ENCODE measurements at places on chromosomes 7 and 10.

- DNase-seq = no peak
These were observed 827.7 kb downstream of the TNS3 start for GRCh38 chr7:46754140-46754720.

GRCh38 chr10:130013335-130014262 is 49.5 kb upstream of the EBF3 start:
- no peak for DNase-seq

- no peak for DNase-seq
These were observed 687.3 kb upstream of the CELF2 start for GRCh38 chr10:10330418-10330817.

GRCh38 chr7:107972941-107973376 is 30.0 kb downstream of the LAMB1 start:
- no peak for DNase-seq

DNA sequence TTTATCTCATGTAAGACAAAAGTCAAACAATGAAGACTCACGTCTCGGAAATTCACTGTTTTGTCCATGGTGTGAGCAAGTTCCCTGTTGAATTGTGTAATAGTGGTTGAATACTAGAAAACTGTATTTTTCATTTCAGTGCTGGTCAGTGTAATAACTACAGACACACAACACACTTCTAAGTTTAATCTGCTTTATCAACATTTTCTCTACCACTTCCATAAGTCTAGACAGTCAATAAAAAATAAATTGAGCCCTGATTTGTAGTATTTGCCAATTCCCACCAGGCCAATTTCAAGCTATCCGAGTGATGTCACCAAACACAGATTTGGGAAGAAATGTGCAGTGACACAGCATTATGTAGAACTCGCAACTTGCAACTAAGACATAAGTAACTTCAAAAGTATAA is 81.9 kb downstream of the GPR141 start:
- no peak for DNase-seq

GRCh38 chr10:129972966-129973673 is 9.0 kb upstream of the EBF3 start:
- no peak for DNase-seq

DNA sequence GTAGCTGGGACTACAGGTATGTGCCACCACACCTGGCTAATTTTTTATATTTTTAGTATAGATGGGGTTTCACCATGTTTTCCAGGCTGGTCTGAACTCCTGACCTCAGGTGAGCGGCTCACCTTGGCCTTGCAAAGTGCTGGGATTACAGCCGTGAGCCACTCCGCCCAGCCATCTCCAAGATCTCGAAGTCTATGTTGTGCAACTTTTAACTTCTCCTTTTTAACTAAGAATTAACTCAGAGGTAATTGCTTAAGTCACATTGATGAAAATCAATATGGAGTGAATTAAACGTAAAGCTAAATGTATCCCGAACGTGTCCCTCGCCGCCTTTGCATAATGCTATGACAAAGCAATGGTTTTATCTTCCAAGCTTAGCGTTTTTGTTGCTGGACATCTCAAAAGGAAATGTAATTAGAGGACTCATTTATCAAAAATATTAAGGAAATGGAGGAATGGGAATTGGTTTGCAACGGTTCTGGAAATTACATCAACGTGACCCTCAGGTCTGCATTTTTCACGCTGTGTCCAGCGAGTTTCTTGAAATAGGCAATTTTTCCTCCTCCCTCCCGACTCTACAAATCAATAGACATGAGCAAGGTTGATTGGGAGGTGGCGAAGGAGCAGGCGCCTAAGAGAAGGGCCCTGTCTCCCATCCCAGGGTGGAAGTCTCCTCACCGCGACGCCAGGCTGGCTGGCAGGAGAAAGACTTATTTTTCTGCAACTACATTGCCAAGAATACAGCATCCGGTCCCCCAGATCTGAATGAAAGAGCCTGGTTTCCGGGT is 89.8 kb downstream of the TMEM130 start:
- DNase-seq = no peak

DNA sequence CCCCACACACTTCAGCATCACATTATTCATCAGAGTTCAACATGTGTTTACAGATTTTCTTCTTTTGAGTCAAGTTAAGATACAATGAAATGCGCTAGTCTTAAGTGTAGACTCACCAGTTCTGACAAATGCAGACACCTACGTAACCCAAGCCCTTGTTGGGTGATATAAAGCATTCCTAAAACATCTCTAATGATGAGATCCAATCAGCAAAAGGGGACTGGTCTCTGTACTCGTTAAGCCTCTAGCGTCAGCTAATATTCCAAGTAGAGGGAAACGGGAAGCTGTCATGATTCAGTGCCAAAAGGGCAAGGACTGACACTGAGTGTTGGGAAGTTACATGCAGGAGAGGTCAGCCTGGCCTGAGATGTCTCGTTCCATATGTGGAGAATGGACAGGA is 38.7 kb upstream of the TRIL start:
- no peak for DNase-seq

GRCh38 chr10:102678842-102679289 is 34.6 kb downstream of the TRIM8 start:
- peak; percentile 93 for DNase-seq

- no peak for DNase-seq
These were observed 162.9 kb downstream of the EGFR start for GRCh38 chr7:55181762-55182161.

DNA sequence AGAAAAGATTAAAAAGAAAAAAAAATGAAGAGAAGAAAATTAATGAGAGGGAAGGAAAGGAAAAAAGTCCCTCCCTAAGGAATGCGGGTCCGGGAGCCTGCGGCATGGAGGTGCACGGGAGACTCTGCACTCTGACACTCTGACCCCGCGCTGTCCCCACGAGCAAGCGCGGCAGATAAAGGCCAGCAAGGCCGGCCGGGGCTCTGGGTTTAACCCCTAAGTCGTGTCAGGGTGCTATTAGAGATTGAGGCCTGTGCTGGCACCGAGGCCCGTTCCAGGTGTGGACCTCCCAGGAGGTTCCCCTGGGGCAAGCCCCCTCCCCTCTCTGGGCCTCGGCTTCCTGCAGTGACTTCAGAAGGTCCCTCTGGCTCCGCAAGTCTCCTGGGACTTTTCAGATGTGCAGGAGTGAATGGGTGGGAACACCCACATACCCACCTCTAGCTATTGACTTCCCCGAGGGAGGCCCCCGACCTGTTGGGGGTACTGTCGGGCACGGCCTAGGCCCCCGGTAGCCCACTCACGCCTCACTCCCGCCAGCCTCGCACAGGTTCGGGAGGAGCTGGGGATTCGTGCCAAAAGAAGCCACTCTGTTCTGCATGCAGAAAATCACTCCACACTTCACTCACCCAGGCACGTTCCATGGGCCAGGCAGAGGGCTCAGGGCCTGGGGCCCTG is 164.1 kb downstream of the TCERG1L start:
- no peak for DNase-seq

- peak; percentile 55 for DNase-seq
These were observed 192.3 kb downstream of the EMX2 start for GRCh38 chr10:117734731-117735405.

DNA sequence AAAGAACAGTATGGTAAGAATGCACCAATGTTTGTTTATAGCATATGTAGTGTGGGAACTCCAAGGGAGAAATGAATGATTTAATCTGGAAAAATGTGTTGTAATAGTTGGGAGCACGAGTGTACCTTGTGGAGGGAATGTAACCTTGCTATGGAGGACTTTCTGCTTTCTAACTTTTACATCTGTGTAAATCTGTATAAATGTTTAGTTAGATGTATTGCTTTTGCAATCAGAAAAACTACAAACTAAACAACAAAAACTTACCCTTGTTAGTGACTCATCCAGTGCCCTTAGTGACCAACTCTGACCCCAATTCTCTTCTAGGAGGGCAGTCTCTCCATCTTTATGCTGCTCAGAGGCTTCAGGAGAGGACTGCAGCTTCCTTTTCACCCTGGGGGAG is 89.3 kb downstream of the CCNY start:
- DNase-seq = no peak

DNA sequence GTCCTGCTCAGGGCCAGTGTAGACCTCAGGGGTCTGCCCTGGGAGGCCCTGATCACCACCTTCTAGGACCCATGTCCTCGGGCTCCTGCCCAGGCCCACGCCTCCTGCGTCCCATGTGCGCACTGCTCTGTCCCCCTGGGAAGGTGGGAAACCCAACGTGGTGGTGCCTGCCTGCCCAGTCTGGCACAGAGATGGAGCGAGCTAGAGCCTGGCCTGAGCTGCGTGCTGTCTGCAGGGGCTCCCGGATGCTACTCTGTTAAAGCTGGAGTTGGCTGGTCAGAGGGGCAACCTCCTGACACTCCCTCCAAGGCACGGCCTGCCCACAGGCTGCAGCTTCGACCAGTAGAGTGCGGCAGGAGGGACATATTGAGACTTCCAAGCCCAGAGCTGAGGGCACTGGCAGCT is 171.7 kb downstream of the DNAJB6 start:
- no peak for DNase-seq

DNA sequence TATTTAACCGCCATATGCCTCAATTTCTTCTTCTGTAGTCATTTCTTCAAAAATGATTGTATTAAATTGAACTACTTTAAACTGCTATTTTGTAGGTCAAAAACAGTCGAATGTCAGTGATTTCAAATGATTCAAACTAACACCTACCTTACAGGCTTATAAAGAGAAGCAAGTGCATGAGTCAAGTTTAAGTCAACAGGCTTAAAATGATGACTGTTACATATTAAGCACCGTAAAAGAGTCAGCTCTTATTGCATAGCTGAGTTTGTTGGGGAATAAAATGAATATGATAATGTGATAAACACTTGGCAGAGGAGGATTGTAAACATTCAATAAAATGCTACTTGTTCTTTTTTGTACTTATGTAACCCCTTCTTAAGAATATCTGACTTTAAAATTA is 90.1 kb upstream of the ANKRD1 start:
- no peak for DNase-seq

- DNase-seq = no peak
These were observed 275.4 kb downstream of the WDR37 start for GRCh38 chr10:1331560-1331959.

DNA sequence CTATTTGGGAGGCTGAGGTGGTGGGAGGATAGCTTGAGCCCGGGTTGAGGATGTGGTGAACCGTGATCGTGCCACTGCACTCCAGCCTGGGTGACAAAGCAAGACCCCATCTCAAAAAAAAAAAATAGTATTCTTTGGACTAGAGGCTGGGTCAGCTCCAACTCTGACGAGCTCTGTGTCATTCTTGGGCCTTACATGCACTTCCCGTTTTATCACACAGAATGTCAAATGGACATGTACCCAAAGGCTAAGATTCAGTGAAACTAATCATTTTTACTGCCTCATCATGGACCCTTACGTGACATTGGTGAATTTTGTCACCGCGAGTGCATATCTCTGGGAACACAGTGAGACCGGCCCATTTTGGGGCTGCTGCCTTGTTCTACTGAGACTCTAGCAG is 27.3 kb downstream of the PALD1 start:
- no peak for DNase-seq

DNA sequence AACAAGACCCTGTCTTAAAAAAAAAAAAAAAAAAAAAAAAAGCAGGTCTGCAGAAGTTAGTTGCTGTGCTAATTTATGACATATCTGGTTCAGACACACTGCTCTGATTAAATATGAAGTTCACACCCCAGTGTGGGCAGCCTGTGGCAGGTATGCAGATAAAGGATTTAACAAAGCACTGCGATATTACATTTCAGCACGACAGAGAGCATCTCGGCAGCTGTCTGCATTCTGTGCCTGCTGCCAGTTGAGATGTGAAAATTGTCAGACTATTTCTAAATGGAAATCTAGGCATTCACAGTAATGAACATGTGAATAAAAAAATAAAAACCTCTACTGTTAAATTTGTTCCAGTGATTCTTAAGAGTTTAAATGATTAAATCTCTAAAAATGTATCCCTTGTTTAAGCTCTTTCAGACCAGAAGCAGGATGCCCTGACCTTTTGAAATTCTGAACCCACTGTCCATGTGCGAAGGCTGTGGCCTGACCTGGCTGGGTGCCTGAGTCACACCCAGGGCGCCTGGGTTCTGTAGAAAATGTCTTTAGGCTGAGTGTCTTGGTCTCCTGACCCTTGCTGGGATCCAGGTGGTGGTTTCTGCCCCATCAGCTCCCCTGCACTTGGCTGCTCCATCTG is 272.9 kb downstream of the WDR37 start:
- DNase-seq = no peak

DNA sequence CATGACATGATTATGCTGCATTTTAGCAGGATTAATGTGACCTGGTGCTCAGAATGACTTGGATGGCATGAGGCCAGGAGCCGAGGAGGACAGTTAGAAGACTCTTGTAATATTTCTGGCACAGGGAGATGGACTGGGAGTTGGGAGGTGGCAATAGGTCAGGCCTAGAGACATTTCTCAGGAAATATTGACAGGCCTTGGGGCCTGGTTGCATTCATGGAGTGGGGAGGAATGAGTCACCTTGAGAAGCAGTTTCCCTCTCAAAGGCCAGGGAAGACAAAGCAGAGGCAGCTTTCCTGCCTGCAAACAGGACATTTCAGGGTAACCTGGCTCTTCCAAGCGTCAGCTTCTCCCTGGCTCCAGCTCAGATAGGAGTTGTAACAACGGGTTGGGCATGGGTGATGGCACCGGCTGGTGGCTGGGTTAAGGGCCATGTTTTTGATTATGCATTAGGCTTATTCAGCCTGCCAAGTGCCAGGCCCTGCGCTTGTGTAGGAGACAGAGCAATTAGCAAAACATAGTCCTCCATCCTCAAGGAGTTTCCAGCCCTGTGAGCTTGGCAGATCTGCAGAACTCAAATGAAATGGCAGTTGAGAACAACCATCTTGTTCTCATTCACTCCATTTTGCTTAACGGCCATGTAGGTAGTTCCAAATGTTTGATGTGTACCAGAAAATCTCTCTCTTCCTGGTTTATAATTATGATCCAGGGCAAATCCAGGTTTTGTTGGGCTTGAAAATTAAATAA is 38.2 kb downstream of the HK1 start:
- no peak for DNase-seq

- DNase-seq = no peak
These were observed 108.1 kb upstream of the ZNF746 start for GRCh38 chr7:149605696-149606095.

DNA sequence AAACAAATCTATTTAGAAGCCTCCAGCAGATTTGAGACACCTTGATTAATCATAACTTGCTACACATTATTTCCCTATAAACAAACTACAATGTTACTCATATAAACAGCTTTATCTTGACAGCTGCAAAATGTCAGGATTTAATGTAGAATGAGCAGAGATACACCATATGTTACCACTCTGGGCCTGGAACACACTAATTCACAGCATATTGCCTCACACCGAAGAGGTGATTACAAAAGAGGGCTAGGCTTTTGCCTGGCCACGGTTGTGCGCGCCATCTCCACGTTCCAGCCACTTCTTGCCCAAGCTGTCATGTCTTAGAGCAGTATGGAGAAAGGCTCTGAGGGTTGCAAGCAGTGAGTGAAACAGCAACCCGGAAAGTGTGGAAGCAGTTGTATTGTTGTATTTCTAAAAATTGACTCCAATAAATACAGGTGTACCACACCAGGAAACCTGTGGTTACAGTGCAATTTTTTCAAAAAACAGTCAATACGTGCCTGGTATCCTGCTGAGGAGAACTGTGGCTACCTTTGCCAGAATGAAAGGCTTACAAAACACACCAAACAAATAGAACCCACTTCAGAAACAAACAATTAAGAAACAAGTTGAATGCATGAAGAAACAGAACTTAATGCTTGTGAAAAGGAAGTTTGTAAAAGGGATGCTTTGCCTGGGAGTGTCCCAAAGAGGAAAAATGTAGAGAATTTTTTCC is 498.1 kb downstream of the PLXNA4 start:
- DNase-seq = no peak
